ENCODE measurements at places on chromosomes 3 and 15. TPM values are rescaled to one million over a fixed set of nuclear protein-coding genes. Genes with fewer than 3 reads are reported as not detected.

The CD96 gene
- under 0.01 TPM for total RNA-seq

The ANKRD63 gene
- total RNA-seq, result not detected

The NKTR gene
- 44.6 TPM for total RNA-seq

The SLC41A3 gene
- 52.4 TPM for total RNA-seq

The SGO1 gene
- total RNA-seq, result 0.26 TPM

The CCK gene
- total RNA-seq, result 1.0 TPM

The FRMD4B gene
- total RNA-seq, result 1.2 TPM

The APBA2 gene
- 18.2 TPM for total RNA-seq

DNA sequence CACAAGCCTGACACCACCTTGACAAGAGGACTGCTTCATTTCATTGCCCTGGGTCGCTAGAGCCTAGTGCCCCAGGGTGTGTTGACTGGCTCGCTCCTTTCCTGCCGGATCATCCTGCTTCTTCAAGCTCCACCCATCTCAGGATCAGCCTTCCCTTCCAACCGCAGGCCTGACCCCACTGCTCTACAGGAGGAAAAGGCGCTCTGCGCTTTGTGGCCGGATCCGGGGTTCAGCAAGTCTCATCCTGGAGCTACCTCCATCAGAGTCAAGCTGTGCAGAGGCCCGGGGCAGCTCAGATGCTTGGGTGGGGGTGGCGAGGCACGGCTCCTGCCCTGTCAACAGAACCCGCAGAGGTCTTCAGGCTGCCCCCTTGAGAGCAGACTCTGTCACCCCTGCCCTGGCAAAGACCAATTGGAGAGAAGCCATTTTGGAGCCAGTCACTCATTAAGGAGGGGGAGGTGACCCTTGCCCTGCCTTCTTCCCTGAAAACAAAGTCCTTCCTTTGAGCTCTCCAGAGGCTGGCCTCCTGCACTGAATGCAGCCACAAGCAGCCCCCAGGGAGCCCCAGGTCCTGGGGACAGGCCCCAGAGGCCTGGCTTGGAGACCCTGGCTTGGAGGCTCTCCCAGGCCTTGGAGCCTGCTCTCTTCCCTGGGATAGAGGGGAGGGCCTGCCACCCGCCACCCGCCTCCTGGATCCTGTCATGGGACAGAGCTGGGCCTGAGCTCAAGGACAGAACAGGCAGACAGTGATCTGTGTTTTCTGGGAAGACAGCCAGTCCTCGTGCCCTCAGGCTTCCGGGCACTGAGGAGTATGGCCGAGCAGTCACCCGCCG lies 80.3 kb downstream of the CPN2 start:
- DNase-seq, result peak; percentile 70

DNA sequence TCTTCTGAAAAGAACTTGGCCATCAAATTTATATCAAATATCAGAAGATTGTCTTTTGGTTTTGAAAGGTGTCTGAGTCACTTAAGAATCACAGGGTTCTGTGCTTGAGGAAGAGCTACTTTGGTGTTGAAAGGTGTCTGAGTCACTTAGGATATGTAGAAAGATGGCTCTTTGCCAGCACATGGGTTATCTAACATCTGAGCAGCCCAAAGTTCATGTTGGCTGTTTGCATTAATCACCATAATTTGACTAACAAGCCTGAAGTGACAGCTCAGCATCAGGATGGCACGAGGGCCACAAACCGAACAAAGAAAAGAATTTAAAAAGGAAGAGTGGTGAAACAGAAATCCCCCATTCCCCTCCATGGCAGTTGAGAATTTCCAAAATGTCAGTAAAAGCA lies 190.5 kb upstream of the CMC1 start:
- no peak for DNase-seq

DNA sequence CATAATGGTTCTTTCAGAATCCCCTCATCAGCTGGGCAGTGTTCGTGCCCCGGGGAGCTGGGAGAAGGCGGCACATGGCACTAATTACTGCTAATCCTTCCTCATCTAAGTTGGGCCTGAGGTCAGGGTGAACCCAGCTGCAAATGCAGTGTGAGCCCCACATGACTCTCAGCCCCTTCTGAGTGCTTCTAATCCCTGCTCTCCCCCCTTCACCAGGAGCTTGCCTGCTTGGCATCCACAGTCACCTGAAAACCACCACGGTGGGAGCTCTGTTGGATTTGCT lies 455 bp upstream of the TRPM1 start:
- DNase-seq, result no peak

- DNase-seq, result no peak
Measured at GRCh38 chr15:52294881-52295420, 653 bp downstream of the MYO5C start.

DNA sequence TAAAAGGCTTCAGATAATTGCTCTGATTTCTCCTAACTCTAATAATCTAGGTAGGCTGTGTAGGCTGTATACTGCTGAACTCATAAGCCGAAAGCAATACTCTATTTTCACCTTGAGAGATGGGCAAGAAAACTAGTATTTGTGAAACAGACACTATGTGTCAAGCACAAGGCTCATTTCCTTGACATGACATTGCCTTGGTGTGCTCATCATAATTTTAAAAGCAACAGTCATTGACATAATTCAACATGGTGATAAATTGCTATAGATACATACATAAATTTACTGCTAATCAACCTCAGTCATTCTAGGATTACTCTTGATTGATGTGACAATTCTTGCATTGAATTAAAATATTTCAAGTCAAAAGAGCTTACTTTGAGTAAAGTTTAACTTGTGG lies 304.7 kb downstream of the CNTN3 start:
- DNase-seq, result no peak

DNA sequence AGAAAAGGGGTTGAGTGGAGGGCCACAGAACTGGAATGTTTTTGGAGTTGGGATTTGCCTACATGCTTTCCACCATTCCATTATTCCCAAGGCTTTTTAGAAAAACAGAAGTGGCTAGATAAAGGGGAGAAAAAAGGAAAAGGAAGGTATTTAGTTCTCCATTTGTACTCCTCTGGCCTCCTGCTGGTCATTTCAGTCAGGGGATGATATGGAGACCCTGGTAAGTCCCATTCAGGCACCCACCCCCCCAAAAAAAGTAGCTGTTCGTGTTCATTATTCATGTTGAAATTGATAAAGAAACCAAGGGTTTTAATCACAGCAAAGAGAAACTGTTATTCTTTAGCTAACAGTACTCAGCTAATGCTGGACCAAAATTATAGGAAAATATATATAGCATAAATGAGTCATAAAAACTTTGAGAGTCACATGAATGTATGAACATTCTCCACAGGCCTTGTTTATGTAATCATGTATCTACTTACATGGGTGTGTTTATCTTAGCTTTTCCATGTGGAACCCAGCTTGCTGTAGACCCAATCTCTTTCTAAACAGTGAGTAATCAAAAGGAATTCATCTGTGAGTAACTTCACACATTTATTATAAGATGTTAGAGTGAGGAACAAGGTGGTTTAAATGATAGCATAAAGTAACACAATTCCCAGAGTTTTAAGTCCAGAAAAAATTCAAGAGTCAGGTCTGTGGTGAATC lies 167.2 kb downstream of the KCNMB2 start:
- peak; percentile 77 for DNase-seq

- DNase-seq, result no peak
Measured at GRCh38 chr15:29133791-29134190, 135.8 kb downstream of the NSMCE3 start.

- DNase-seq, result no peak
Measured at GRCh38 chr3:61575893-61576292, 14.5 kb downstream of the PTPRG start.

- no peak for DNase-seq
Measured at GRCh38 chr3:157327018-157327417, 109.6 kb upstream of the PTX3 start.

DNA sequence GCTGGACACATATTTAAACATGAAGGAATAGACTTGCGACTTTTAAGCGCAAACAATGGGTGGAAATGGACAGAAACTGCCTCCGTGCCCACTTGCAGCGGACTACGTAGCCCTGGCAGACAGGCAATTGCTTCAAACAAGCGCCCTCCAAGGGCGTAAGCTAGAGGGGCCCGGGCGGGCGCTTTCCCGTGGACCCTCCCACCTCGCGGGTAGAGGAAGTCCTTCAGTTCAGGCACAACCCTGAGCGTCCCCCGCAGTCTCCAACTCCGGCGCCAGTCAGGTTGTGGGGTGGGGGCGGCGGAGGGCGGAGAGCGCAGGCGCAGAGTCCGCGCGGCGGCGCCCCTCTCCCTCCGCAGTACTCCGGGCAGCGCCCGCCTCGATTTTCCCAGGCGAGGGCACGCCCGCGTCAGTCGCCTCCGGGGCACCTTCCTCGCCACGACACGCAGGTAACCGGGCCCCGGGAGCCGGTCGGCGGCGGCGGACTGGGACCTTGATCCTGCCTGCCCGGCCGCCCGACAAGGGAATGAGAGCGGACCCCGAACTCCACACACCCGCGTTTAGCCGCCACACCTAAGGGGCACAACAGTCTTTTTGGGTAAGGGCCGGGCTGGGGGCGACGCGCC lies at the start of gene SLC35G2:
Gene SLC35G2, plus strand, starts transcription at position 358 of the 623 bp plus-strand sequence. CDS start 35,335 bp downstream, outside the sequence.
- DNase-seq, result peak; percentile 56

DNA sequence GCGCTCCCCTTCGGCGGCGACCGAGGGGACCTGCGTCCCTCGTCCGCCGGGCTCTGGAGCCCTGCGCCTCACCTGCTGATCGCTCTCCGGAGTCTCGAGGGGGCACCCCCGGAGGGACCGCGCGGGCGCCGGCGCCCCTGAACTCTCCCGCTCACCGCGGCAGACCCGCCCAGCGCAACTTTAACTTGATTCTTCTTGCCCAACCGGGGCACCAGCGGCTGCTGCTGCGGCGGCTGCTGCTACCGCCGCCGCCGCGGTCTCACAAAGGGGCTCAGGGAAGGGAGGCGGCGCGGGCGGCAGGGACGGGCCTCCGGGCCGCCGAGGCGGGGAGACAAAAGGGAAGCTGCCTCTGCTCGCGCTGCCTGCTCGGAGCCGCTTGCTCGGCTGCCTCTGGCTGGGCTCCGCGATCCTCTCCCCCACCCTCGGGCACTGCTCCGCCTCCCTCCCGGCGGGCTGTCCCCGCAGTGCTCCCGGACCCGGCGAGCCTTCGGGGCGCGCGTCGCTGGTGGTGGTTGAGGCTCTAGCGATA lies at the start of gene PPM1L:
Gene PPM1L, plus strand, starts transcription at position 456 of the 529 bp plus-strand sequence.
- DNase-seq, result peak; percentile 31

GRCh38 chr3:43326891-43327581 lies 40.7 kb downstream of the SNRK start:
- DNase-seq, result peak; percentile 74

GRCh38 chr3:157755233-157755632 lies 252.0 kb upstream of the VEPH1 start:
- no peak for DNase-seq

DNA sequence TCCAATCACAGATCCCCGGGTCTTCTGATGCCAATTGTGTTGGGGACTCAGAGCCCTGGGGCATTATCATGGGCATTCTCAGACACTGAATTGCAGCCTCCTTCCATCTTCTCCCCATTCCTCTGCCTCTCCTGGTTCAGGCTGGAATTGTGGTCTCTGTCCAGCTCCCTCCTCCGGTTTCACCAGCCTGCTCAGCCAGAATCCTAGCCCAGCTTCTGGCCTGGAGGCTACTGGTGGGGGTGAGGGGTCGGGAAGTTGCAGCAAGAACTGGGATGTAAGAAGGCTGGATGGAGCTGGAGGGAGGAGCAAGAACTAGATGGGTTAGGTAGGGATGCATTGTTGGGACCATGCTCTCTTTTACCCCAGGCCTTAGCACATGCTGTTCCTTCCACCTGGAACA lies 53.5 kb downstream of the TLE3 start:
- DNase-seq, result no peak

DNA sequence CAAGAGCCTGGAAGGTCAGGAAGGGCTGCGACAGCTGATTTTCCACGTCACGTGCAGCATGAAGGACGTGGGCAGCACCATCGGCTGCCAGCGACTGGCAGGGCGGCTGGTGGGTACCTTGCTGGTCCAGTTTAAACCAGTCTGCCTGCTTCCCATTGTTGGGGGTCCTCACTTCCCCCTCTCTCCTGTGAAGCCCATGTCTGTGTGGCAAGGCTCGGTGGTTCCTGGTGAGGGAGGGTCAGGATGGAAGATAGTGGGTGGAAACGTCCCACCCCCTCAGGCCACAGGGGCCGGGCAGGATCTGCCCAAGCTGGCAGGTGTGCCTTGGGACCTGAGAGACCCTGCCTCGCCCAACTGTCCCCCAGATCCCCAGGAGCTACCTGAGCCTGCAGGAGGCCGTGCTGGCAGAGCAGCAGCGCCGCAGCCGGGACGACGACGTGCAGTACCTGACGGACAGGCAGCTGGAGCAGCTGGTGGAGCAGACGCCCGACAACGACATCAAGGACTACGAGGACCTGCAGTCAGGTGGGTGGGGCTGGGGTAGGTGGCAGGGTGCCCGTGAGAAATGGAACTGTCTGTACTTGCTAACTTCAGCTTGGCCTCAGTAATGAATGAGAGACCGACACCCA lies 108.2 kb downstream of the LRRK1 start:
- no peak for DNase-seq

- no peak for DNase-seq
Measured at GRCh38 chr3:196971094-196971698, 2.6 kb upstream of the PIGZ start.

DNA sequence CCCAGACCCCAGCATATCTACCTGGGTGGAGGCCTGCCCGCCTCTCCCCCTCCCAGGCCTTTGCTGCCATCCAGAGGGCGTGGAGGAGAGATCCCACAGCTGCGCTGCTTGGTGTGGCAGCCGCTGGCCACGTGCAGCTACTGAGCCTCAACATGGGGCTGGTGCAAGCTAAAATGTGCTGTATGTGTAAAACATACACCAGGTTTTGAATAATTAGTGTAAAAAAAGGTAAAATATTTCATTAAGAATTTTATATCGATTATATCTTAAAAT lies 95.8 kb downstream of the SEC22A start:
- no peak for DNase-seq

GRCh38 chr3:59040902-59041301 lies 8.9 kb downstream of the CFAP20DC start:
- no peak for DNase-seq

DNA sequence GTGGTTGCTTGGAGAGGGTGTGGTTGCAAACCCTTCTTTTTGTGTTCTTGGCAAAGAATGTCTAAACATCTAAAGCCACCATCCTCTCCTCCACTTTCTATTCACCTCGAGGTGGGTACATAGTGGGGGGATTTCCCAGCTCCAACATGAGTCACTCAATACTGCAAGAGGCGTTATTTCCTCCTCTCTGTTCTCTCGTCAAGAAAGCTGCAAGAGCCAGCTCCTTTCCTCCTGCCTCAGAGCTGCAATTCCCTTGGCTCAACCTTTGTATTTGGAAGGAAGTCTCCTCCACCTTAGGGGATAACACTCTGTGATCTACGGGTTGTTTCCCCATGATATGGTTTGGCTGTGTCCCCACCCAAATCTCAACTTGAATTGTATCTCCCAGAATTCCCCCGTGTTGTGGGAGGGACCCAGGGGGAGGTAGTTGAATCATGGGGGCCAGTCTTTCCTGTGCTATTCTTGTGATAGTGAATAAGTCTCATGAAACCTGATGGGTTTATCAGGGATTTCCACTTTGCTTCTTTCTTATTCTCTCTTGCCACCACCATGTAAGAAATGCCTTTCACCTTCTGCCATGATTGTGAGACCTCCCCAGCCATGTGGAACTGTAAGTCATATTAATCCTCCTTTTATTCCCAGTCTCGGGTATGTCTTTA lies 138.4 kb downstream of the PLCL2 start:
- no peak for DNase-seq

DNA sequence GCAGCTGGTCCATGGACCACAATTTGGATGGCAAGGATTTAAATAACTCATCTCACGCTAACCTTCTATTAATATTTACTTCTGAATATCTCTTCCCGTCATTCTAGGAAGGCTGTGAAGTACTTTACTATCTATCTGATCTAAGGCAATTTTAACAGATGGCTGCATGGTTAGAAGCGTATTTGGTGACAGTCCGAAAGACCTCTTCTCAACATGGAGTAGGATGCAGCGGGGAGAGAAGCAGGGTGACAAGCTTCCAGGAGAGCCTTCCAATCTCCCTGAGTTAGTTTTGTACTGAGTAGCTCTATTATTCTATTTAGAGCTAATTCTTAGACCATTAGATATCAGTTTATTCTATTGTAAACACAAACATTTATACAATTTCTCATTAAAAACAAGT lies 309.4 kb downstream of the PLCL2 start:
- DNase-seq, result no peak
